ENCODE measurements at places on chromosomes 6 and 20.
A peak's percentile ranks its signal among the peaks of the same experiment; 100 is the strongest.

DNA sequence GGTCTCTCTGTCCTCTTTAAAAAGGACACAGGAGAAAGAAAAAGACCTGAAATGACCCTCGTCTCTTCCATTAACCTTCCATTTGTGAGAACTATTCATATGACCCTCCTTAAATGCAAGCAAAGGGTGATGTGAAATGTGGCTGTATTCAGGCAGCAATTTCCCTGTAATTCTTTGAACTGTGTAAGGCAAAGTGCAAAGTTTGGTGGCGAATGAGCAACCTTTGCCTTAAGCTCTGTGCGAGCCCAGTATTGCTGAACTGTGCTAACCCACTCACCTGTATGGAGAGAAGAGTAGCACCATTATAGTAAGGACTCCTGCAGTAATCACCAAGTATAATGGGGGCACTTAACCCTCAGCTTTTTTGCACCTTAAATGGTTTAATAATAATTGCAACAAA lies 223.4 kb downstream of the PLCB1 start:
- DNase-seq, result no peak

DNA sequence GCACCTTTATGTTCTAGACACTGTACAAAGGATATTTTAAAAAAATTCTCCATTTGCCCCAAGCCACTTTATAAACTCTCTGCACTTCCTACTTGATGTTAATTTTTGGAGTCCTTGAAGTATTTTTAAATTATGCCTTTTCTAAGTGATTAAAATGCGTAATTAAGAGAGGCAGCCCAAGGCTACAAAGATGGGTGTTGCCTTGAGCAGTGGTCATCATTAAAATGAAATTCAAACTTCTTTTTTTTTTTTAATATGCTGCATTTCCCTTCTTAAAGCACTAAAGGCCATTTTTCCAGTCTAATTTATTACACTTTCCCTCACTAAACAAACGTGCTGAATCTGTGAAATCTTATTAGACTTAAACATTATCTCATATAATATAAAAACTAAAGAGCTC lies 102.4 kb downstream of the IMPG1 start:
- DNase-seq, result no peak

GRCh38 chr6:110140650-110141049 lies 38.8 kb downstream of the WASF1 start:
- no peak for DNase-seq

DNA sequence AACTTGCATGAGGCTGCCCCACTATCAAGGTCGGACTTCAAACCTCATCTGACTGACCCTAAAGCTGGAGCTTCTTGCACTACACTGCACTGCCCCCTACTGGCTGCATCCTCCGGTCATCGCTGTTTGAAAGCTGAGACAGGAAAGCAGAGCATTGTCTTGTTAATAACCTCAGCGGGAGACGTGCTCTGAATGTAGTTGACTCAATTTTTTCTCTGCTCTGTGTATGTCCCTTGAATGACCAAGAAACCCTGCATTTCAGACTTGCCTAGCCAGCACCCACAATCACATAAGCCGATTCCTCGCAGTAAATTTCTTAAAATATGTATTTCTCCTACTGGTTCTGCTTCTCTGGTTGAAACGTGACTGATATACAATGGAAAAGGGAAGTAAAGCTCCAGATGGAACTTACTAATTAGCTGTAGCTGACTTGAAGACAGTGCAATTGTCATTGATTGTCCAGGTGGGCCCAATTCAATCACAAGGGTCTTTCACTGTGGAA lies 27.8 kb downstream of the TCF21 start:
- peak; percentile 80 for DNase-seq

GRCh38 chr20:46681032-46681854 lies 8.0 kb downstream of the TP53RK start:
- peak; percentile 69 for DNase-seq

GRCh38 chr20:6855796-6856195 lies 88.3 kb downstream of the BMP2 start:
- no peak for DNase-seq

- no peak for DNase-seq
Observed at GRCh38 chr6:71967436-71967835, 81.1 kb downstream of the RIMS1 start.

- no peak for DNase-seq
Observed at GRCh38 chr6:63615590-63615989, 20.0 kb upstream of the PHF3 start.

DNA sequence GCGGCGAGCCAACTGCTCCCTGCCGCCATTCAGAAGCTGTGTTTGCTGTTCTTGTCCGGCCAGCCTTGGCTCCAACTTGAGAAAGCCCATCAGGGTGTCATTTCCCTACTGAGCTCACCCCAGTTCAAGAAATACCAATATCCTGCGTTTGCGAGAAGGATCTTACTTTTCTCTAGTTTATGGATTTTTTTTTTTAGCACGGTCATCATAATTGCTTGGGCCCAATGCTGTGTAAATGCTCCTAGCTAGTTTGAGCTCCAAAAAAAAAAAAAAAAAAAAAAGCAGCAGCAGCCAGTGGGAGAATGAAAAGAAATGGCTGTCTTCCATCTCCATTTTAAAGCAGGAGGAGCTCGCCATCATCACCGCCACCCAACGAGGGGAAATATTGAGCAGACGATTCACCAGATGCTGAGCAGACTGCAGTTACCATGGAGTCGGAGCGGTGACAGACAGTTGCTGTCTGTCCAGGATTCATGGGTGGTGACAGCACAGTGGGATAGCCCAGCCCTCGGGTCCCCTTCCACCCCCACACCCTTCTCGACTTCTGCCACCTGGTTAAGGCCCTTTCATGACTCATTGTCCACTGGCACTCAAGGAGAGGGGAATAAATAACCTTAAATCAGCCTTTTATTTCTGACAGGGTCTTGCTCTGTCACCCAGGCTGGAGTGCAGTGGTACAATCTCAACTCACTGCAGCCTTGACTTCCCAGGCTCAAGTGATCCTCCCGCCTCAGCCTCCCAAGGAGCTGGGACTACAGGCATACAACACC lies 132.4 kb upstream of the SNX9 start:
- DNase-seq, result peak; percentile 9

DNA sequence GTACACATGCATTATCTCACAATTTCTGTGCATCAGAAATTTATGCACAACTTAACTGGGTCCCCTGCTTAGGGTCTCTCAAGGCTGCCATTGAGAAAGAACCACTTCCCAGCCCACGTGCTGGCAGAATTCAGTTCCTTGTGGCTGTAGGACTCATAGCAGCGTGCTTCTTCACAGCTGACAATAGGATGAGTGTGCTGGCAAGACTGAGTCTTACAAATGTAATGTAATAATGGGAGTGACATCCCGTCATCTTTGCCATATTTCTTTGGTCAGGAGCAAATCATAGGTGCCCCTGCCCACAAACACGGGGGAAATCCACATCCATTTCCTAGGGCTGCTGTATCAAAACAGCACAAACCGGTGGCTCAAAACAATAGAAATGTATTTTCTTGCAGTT lies 77.4 kb downstream of the FIG4 start:
- DNase-seq, result no peak

DNA sequence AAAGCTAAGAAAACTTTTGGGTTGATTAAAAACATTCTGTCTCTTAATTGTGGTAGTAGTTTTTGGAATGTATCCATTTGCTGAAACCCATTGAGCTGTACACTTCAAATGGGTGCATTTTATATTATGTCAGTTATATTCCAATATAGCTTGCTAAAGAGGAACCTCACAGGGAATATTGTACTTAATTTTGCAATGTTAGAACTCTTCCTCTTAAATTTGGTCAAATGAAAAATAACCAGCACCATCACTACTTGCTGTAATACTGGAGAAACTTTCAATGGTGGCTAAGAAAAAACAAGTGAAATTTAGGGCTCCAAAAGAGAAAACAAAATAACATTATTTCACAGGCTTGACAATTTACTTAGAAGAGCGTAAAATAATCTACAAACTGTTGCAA lies 651.5 kb downstream of the MAFB start:
- no peak for DNase-seq

DNA sequence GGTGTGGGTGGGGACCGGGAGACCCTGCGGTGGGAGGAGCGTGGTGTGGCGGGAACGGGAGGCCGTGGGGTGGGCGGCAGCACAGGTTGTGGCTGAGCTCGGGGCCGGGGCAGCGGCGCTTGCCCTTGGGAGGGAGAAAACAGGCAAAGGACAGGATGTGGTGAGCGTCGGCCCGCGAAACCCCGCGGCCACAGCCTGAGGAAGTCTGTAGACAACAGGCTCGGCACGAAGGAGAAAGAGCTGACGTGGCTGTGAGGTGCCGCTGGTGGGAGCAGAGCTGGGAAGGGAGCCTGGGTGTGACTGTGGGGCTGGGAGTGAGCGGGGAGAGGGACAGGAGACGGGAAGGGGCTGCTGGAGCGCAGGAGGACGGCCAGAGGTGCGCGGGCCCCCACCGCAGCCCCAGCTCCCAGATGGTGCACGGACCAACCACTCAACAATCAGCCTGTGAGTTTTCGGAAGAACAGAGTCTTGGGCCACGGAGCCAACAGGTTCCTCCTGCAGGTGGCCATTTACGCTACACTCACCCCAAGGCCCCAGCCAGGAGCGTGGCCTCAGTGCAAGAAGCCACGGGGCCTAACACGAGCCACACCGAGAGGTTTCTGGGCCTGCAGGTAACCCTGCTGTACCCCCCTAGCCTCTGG lies 202.8 kb downstream of the DLL1 start:
- peak; percentile 68 for DNase-seq

DNA sequence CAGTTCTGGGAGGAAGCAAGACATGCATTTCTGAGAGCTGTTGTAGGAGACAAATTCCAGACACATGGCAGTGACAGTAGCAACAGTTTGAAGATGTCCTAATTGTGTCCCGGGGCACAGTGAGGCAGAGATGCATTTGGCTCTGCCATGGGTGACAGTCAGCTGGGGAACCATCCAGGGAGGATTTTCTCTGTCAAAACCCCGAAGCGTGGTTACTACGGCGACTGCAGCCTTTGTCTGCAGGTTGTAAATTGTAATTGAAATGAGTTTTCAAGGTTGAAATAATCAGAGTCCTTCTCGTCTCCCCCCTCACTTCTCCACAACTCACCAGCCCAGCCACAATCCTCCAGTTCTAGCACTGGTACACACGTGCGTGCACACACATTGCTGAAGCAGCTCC lies 100.1 kb downstream of the GRM4 start:
- DNase-seq, result no peak

GRCh38 chr20:63854069-63854765 lies 7.1 kb upstream of the ABHD16B start:
- DNase-seq, result no peak

- no peak for DNase-seq
Observed at GRCh38 chr6:54903884-54904283, 57.3 kb downstream of the FAM83B start.

GRCh38 chr6:89503641-89504040 lies 70.7 kb downstream of the ANKRD6 start:
- no peak for DNase-seq

DNA sequence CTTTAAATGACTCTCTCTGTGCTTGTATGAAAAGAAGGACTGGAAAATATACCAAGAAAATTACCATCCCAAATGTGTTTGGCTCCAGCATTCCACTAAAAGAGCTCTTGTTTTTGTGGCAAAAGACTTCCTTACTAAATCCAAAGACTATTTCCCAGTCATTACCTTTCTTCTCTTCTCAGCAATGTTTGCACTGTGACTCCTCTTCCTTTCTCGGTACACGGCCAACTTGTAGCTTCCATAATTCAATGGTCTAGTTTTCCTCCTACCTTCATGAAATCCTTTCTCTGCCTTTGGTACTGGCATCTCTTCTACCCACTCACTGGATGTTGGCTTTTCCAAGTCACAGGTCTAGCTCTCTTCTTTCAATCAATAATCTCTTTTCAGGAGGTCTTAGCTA lies 568.5 kb upstream of the JAG1 start:
- DNase-seq, result no peak

DNA sequence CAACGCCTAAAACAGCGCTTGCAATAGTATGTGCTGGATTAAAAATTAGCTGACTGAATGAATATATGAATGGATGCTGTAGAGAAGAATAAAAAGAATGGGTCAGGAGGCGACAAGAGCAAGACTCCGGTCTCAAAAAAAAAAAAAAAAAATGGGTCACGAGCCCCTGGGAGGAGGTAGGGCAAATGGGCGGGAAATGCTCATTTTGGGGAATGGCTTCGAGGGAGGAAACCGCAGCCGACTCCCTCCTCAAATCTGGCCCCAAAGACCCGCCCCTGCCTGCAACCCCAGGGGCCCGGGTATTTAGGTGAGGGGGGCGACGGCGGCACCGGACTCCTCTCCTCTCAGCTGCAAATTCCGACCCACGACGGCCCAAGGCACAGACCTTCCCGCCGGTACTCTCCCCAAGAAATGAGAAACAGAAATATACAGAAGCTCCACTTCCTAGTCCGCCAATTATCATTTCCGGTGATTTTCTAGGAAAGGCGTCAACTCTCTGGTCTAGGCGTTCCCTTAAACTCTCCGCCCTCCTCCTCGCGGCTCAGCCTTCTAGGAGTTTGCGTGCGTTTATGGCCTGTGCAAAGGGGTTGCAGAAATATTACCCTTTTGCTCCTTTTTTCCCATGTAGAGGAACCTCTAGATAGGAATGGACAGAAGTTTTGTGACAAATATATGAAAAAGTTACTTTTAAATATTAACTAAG lies at the start of gene ZNF311:
TSS of gene ZNF311 (minus strand) at position 133 of the 703 bp plus-strand sequence. CDS start 1,361 bp downstream, outside the sequence.
- peak; percentile 55 for DNase-seq

DNA sequence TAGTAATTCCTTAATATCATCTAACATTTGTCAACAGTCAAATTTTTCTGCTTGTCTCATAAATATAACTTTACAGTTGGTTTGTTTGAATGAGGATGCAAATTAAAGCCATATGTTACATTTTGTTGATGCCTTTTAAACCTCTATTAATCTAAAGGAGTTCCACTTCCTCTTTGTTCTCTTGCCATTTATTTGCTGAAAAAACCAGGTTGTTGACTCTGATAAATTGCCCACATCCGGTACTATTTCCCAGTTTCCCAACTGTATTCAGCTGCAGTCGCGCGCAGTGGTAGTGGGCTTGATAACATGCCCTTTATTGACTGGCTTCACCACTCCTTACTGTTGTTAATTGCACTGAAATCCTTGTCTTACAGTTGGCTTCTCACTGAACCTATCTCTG lies 32.8 kb upstream of the SIRPB2 start:
- DNase-seq, result no peak

DNA sequence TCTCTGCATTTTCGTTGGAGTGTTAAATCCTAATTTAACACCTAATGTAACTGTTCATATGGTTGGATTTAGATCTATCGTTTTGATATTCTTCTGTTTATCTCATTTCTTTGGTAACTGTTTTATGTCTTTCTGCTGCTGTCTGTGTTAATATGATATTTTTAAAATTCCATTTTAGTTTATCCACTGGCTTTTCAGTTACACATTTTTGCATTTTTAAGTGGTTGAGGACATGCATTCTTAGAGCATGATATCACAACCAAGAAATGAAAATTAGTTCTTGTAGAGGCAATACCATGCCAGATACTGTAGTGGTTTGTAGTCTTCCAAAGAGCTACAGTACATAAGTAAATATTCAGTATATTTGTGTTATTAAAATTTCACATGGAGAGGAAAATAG lies 58.6 kb downstream of the LIN28B start:
- no peak for DNase-seq

DNA sequence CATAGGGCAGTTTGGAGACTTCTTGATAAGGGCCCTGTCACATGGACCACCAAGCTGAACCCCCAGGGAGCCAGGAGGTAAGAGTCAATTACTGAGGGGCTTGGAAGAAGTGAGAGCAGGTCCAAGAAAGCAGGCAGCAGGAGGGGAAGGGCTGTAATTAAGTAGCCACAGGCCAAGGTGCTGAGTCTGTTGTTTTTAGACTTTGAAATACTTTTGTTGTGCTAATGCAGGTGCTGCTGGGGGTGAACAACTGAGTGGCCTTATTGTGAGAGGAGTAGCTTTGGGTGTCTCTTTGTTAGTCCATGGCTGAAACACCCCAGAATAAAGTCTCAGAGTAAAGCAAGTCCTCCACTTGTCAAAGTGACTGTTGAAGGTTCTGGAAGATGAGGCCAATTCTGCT lies 267.0 kb upstream of the SUPT3H start:
- DNase-seq, result no peak

- DNase-seq, result no peak
Observed at GRCh38 chr6:90701146-90701781, 114.4 kb upstream of the MAP3K7 start.

Data from activated T-cell treated with anti-CD3 and anti-CD28 coated beads, Interleukin-2, amount 50 U/mL, for 24 hours (primary cell).